WTC11 (cell line): ENCODE measurements at places on chromosomes 16 and 17. TPM values are rescaled to one million over a fixed set of nuclear protein-coding genes. Genes with fewer than 3 reads are reported as not detected.

GRCh38 chr16:3057181-3058138 is 8.0 kb upstream of the IL32 start:
- DNase-seq, result no peak

- peak; percentile 62 for DNase-seq
Observed at GRCh38 chr16:57476546-57477410, 9.5 kb downstream of the DOK4 start.

DNA sequence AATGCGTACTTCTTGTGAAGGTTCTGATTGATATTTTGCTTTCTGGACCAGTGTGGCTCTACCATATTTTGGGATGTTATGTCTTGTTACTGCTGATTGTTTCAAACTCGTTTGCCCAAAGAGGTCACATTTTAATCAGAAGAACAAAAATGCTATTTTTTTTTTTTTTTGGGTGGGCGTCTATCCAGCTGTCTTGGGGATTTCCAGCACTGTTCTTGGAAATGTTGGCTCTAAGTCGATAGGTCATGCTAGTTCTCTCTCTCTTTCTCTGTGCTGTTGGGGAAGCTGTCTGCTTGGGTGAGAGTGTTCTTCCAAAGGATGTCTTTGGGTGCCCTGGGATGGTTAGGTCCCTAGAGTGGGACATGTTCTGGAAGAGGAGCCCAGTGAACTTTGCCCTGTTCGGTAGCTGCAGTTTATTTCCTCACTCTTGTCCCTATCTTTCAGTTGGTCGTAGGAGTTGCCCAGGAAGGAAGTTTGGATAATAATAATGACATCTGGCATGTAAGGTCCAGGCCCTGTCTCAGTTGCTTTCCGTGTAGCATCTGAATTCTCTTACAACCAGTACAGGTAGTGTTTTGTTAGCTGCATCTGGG is 2.9 kb downstream of the IRF8 start:
- DNase-seq, result no peak

The SMIM36 gene
- total RNA-seq, result not detected in 3 replicates
